ENCODE measurements at places on chromosomes 7 and 10. TPM values are rescaled to one million over a fixed set of nuclear protein-coding genes. Genes with fewer than 3 reads are reported as not detected.

DNA sequence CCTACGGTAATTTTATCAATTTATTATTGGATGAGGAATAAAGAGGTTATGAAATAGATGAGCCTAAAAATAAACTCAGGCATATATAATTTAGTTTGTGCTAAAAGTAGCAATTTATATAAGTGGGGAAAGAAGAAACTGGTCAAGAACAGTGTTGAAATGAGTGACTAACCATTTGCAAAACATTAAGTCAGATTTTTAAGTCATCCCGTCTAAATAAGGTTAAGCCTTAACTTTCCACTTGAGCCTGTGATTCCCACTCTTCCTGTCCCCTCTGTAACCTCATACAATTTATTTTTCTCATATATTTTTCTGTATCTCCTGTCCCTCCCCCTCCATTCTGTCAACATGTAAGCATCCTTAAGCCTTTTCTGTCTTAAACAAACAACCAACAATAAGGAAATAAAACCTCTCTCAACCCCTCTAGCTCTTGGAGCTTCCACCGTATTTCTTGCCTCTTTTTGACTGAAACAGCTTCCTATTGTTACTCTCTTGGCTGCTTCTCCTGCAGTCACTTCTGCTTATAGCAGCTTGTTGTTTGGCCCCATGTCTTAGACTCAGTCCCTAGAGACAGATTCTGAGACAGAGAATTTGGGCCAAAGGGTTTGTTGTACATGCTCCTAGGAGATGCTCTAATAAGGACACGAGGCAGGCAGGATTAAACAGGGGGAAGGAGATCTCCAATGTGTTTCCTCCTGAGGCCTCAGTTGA is 109.7 kb downstream of the GNAI1 start:
- DNase-seq: no peak

DNA sequence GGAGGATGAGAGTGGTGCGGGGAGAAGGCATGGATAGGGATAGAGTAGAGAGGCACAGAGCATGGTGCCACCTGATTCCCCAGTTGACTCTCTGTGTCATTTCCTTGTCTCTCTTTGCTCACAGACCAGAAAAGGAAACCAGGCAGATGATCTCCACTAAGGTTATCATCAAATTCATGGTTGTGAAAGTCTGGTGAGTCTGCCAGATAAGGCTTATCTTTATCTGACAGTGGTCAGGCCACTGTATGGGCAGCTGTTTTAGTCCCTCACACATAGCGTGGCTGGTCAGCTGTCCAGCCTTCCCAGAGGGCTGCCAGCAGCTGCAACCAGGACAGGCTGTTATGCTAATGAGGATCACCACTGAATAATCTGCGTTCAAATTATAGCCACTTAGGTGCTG is 99.0 kb downstream of the ADRA2A start:
- DNase-seq: no peak

DNA sequence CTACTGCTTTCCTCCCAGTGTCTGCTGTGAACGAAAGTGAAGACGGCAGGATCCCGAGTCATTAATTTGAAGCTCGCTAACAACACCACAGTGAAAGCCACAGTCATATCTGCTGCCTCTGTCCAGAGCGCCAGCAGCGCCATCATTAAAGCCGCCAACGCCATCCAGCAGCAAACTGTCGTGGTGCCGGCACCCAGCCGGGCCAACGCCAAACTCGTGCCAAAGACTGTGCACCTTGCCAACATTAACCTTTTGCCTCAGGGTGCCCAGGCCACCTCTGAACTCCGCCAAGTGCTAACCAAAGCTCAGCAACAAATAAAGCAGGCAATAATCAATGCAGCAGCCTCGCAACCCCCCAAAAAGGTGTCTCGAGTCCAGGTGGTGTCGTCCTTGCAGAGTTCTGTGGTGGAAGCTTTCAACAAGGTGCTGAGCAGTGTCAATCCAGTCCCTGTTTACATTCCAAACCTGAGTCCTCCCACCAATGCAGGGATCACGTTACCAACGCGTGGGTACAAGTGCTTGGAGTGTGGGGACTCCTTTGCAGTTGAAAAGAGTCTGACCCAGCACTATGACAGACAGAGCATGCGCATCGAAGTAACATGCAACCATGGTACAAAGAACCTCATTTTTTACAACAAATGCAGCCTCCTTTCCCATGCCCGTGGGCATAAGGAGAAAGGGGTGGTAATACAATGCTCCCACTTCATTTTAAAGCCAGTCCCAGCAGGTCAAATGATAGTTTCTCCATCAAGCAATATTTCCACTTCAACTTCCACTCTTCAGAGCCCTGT is 94.8 kb upstream of the KCNMA1 start:
- DNase-seq: no peak

- DNase-seq: no peak
These were observed 26.7 kb upstream of the SMARCD3 start for GRCh38 chr7:151274936-151275812.

The PRPS1L1 gene
- not detected for total RNA-seq

The NOS3 gene
- total RNA-seq: 5.4 TPM

The ADAMTS14 gene
- total RNA-seq: 0.25 TPM

All from activated CD8-positive, alpha-beta T cell treated with anti-CD3 and anti-CD28 coated beads for 36 hours (primary cell).